ENCODE measurements at places on chromosomes 16 and 17.
A peak's percentile ranks its signal among the peaks of the same experiment; 100 is the strongest.

DNA sequence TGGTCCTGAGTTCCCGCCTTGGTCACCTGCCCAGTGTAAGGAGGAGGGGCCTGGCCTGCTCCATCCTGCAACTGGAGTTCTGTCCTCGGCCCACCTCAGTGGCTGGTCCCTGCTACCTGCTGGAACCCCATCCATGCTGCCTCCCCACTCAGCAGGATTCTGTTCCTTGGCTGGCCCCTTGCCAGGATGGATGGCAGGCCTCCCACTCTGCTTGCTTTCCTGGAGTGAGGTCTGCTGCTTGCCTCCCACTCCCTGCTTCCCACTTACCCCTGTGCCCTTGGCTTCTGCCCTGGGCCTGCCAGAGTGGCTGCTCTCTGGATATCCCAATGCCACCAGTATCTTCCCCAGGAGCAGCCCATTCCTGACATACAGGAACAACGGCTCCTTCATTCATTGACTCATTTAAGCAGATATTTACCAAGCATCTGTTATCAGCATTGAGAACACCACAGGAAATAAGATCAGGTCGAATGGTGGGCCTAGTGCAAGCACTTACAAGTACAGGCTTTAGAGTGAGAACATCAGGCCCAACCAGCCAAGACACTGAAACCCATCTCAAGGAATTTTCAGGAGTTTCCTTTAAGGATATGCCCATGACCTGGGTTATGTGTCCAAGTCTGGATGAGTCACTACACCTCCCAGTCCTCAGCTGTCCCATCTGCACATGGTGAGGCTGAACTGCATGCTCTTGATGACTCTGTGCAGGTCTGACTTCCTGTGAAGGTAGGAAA lies 17.0 kb upstream of the RPRML start:
- no peak for DNase-seq

DNA sequence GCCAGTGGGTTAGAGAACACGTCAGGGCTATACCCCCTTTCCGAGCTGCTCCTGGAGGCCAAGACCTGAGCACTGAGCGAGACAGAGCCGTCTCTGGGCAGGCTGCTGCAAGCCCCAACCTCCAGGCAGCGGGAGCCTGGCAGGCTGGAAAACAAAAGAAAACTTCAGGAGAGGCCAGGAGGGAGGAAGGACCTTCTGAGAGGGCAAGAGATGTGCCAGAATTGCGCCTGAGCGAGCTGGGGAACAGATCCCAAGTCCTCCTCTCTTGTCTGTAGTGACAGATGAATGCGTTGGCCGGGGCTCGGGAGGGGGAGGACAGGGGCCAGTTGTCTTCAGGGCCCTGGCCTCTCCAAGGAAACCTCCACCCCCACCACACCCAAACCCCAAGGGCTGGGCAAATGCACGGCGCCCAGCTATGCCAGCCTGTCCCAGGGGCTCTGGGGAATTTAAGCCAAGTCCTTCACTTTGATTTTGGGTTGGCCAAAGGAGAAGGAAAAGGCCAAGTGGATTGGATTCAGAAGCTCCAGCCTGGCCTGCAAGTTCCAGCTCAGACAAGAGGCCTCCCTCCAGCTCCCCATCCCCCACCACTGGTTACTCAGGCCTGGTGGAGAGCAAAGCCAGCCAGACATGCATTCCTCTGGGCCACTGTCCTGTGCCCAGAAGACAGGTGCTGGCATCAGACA lies 18.1 kb downstream of the SDK2 start:
- DNase-seq, result no peak

DNA sequence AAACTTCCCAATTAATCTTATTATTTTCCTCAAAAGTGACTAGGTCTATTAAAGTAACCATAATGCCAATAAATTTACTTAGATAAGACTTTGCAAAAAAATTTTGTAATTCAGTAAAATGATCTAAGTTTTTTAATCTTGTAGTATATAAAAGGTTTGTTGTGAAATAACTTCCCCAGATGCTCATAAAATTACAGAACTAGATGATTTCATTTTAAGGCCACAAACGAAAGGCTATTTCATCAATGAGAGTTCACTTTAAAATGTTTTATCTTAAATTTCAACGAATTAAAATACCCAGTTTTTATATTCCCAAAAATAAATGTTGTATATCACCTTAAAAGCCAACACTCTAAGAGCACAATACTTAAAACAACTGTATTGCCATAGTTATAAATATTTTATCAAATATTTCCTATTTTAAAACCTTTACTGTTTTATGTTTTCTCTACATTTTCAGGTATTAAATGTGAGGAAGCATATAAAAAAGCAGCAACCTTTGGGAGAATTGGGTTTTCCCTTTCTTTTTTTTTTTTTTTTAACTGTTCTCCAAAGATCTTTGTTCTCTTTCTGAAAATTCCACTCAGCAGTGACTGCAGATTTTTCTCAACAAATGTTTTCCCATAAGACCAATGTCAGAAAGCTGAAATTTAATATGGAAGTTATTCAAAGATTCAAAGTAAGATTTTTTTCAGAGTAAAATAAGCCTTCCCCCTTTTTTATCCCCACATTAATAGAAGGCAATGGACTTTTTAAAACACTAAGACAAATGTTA lies 169.9 kb downstream of the CYB561 start:
- no peak for DNase-seq

- DNase-seq, result no peak
Observed at GRCh38 chr17:27354051-27354490, 60.2 kb downstream of the WSB1 start.

DNA sequence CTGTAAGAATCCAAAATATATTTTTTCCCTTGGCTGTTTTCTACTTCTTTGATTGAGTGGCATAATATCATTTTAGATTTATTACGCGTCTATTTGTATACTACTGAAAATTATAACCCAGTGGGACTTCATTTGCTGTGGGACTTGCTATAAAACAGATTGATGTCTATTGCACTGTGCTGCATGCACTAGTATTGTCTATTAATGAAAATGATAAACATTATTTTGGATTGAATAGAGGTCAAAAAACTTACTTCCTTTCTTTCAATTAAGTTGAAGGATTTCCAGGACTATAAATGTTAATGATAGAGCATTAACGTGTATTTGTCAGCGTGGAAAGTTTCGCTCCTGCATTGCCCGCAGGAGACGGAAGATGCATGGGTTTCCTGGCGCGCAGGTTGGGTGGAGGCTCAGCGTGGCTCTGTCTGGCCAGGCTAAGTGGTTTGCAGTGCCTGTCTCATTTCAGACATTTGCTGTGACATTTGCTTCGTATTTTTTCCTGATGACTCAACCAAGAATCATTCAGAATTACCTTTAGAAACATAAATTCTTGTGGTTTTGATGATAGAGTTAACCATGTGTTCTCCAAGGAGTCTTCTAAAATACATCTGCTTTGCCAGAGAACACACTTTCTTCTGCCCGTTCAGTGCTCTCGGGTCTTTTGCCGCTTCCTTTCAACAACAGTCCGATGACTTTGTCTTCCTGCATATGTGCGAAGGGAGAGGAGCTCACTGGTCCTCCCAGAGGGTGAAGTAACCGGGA lies 216.7 kb downstream of the RPTOR start:
- peak; percentile 73 for DNase-seq

DNA sequence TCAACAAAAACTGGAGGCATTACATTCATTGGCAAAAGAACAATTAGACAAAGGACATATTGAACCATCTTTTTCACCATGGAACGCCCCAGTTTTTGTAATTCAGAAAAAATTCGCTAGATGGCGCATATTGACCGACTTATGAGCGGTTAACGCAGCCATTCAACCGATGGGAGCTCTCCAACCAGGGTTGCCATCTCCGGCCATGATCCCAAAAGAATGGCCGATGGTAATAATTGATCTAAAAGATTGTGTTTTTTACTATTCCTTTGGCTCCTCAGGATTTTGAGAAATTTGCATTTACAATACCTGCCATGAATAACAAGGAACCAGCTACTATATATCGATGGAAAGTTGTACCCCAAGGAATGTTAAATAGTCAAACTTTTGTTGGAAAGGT lies 21.4 kb downstream of the ALOX15B start:
- DNase-seq, result peak; percentile 48

DNA sequence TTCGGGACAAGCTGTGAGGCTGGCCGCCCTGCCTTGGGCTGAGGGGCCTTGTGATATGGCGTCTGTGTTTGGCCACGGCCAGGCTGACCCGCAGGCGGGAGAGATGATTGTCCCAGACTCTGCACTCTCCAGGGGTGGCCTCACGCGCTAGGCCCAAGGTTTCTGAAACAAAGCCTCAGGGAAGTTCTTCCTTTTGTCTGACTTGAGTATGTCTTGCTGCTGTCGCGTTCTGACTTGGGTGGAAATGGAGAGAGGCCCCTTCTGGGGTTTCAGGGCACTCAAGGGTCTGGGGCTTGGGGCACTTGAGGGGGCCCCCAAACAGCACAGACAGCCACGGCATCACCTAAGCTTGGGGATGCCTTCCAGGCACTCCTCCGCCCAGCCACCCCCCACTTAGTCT lies 3.8 kb upstream of the METRN start:
- no peak for DNase-seq

DNA sequence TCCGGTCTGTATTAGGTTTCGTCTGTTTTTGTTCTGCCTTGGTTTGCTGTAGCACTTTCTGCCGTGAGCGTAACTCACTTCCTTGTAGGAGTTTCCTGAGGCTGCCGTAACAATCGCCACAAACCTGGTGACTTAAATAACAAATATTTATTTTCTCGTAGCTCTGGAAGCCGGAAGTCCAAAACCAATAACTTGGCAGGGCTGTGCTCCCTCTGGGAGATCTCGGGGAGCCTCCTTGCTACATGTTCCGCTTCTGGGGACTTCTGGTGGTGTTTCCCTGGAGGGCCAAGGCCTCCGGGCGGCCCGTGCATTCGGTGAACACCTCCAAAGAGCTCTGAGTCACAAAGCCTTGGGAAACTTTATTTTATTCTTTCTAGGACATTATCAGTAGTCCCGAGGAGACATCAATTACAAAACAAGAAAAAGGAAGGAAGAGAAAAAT lies 6.8 kb upstream of the WDR45B start:
- DNase-seq, result no peak

GRCh38 chr17:2690165-2691068 lies 21.1 kb downstream of the CLUH start:
- no peak for DNase-seq

- DNase-seq, result no peak
Observed at GRCh38 chr17:82315703-82316358, 1.6 kb downstream of the CD7 start.

DNA sequence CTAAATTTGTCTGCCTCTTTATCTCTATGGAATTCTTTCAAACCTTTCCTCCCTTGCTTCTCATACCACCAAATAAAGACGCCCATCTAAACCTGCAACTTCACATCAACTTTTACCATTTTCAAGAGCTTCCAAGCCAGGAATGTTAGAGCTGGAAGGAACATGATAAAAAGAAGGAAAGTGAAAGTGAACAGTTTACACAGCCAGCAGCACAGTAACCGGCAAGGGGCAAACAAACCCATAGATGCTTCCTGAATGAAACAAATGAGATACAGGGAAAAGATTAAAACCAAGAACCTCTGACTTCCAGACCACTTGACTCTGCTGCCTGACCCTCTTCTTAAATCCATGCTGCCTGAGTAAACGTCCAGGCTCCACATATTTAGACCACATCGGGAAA lies 231.1 kb upstream of the CA10 start:
- DNase-seq, result no peak

DNA sequence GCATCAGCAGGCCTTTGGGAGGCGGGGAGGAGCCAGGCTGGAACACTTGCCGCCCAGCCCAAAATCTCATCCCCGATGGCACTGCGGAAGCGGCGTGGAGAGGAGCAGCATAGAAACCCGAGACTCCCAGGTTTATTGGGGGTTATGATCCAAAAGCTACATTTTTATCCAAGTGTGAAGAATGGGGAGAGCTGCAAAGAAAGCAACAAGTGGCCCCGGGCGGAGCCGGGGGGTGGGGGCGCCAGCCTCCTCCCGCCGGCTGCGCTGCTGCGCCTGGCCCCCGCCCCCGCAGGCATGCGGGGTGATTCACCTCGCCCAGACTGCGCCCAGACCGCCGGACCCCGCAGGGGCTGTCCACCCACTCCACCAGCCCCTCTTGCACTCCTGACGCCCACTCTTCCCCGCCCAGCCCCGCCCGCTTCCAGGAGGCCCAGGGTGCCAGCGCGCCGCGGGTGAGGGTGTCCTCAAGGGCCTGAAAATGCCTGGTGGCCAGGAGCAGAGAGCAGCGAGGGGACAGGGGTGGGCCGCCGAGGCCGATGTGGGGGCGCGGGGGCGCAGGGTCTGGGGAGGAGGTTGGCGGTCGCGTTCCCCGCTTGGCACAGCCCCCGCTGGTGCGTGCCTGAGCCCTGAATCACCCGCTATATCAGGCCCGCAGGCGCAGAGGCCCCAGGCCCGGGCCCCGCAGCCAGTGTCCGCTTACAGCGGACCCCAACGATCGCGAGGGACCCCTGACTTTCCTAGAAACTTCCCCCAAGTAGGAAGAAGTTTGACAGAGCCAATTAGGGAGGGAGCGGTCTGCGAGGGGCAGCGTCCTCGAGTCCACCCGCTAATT lies 1.3 kb downstream of the CAVIN1 start:
- no peak for DNase-seq

- peak; percentile 63 for DNase-seq
Observed at GRCh38 chr16:49441366-49441780, 67.8 kb downstream of the C16orf78 start.

DNA sequence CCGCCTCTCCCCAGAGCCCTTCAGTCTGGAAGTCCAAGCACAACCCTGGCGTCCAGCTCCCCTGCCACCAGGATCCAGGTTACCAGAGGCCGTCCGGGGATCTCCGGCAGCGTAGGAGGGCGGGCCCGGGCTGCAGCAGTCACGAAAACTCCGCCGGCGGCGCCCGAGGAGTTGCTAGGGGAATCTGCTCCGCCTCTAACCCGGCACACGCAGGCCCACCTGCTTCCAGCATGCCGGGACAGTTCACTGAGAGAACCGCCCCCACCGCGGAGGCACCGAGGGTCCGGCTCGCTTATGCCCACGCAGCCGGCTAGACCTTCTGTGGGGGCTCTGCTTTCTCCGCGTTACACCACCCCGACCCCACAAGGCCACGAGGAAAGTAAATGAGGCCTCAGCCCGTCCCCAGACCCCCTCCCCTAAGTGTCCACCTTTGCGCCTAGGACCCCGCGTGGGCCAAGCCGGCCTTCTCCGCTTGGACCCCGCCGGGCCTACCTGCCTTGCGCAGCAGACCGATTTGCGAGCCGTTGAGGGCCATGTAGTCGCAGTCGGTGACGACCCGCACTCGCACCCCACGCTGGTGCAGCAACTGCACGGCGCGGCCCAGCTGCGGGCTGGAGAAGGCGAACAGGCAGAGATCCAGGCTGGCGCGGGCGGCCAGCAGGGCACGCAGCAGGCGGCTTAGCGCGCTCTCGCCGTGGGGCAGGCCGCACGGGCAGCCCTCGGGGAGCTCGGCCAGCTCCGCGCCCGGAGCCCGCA lies 587 bp downstream of the PLD6 start:
- peak; percentile 37 for DNase-seq

DNA sequence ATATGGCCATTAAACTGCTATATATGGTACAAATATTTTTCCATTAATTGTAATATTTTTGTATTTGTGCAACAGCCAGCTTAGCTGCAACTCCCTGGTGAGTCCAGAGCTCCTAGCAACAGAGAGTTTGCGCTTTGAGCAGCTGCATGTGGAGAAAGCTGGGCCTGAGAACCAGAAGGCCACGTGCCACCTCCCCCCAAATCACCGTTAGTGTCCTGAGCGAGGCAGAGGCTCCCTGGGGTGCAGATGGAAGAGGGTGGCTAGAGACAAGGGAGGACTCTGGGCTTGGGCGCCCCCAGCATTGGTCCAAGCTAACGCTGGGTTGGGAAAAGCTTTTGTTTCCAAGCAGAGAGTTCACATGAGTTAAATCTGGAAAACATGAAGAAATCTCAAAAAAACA lies 41.6 kb downstream of the HSBP1 start:
- no peak for DNase-seq

- DNase-seq, result no peak
Observed at GRCh38 chr16:4391631-4392381, 20.2 kb downstream of the VASN start.

All from activated T-helper 2 cell treated with anti-CD3 and anti-CD28 coated beads, Interferon-gamma antibody, Interleukin-2, Interleukin-4, amounts not matched to agents 10 μg/mL and 5 μg/mL and 100 μg/mL, durations not matched to agents 14 hours and 24 hours and 36 hours (primary cell).